Stomach (tissue), 19 donors: ENCODE measurements at places on chromosomes 7 and 10. TPM values are rescaled to one million over a fixed set of nuclear protein-coding genes. Genes with fewer than 3 reads are reported as not detected.

Gene CAMK1D
- 4.7 TPM for total RNA-seq

Gene GPC2
- 1.2 TPM for total RNA-seq

DNA sequence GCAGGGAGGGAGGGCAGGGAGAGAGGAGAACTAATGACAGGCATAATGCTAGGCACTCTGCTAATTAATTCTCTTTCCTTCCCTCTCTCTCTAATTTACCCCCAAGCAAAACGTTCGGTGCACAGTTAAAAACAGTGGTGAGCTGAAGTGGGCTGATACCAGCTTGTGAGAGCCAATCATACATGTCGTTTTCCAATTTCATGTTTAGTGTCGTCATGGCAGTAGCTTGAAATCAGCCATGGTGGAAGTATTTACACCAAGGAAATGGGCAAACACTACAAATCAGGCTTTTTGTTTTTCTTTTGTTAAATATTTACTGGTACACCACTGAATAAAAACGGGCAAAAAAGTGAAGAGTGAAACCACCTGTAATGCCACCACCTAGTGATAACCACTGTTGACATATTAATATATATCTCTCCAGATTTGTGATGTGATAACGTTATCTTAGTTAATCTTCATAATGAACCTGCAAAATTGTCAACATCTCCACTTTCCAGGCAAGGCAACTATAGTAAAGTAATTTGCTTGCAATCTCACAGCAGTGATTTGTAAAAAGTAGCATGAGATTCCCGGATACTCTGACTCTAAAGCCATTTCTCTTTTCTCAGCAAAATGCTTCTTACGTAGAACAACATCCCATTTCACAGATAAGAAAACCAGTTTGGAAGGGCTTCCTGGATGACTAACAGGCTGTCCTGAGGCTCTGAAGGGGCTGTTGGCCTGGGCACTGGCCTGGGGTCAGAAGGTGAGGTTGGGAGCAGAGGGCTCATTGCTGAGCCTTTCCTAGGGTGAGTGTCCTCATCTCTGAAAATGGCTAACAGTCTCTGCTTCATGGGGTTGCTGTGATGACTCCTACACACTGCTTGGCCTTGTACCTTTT is 83.7 kb downstream of the ATXN7L1 start:
- H3K4me1 ChIP-seq = peaks cover 35% of the 10 kb centered on the region
- H3K27me3 ChIP-seq = no peaks in the 10 kb centered on the region
- H3K27ac ChIP-seq = no peak overlapping the region
- H3K4me3 ChIP-seq = no peak overlapping the region

Gene SNX10
- not detected for total RNA-seq

GRCh38 chr10:90337316-90337715 is 520.5 kb downstream of the HTR7 start:
- no peaks in the 10 kb centered on the region for H3K27me3 ChIP-seq
- DNase-seq = no peak
- H3K4me3 ChIP-seq = no peak overlapping the region
- no peak overlapping the region for H3K27ac ChIP-seq
- no peaks in the 10 kb centered on the region for H3K36me3 ChIP-seq

DNA sequence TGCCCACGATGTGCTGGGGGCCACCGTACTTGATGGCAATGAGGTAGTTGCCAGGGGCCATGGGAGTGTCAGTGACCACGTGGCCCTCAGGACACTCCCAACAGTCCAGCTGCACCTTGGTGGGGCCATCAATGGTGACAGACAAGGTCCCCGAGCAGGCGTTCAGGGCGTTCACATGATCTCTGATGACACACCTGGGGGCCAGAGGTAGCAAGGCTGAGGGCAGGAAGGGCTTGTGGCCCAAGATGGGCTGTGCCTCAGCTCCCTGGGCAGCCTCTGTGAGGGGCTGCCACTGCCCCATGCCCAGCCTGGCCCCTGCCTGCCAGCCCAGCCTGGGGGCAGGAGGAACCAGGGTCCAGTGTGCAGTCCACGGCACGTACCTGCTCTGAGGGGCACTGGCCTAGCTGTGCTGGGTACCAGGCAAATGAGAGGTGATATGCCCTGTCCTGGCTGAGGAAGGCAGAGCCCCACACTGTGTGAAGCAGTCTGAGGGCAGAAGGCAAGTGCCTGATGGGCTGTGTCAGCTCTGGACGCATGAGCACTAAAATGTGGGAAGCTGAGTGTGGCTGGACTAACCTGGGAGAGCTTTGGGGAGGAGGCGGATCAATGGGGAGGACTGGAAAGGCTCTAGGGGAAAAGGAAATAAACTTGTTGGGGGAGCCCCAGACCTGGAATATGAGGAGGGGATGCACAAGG is 3.5 kb upstream of the KCP start:
- H3K4me3 ChIP-seq = no peak overlapping the region
- peaks cover 90% of the 10 kb centered on the region for H3K27me3 ChIP-seq
- DNase-seq = peak; percentile 1
- H3K27ac ChIP-seq = no peak overlapping the region
- H3K4me1 ChIP-seq = peaks cover 36% of the 10 kb centered on the region

DNA sequence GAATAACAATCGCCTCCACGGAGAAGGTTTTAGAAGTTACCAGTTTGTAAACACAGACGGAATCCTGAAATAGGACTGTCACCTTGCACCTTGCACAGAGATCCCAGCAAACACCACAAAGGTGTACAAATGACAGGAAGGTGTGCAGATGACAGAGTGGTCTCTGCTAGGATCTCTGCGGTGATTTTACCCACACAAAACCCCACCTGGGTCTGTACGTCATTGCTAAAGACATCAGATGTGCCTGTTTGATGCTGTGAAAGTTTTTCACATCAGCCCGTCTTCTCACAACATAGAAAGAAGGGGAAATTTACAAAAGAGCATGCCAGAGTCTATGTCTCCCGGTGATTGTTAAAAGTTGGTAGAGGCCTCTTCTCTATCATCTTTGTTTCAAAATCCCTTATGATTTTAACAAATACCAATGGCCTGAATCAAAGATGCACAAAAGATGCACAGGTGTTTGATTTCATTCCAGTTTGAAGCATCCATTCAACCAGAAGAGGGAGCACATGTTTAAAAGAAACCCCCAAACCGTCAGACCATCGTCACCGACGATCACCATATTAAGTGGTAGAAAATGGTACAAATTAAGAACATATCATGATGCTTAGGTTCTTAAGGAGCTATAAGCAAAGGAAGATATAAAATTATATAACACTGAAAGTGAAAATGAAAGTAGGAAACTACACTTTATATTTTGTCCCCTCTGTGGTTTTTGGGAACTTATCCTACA is 576.5 kb downstream of the PTPRN2 start:
- DNase-seq = no peak
- H3K4me3 ChIP-seq = no peak overlapping the region
- H3K4me1 ChIP-seq = peaks cover 9% of the 10 kb centered on the region
- H3K27ac ChIP-seq = no peak overlapping the region
- no peaks in the 10 kb centered on the region for H3K27me3 ChIP-seq

- H3K27ac ChIP-seq = no peak overlapping the region
- no peaks in the 10 kb centered on the region for H3K36me3 ChIP-seq
- H3K4me3 ChIP-seq = no peak overlapping the region
- H3K27me3 ChIP-seq = no peaks in the 10 kb centered on the region
Measured at GRCh38 chr7:131355917-131356777, 28.5 kb downstream of the MKLN1 start.

- no peaks in the 10 kb centered on the region for H3K4me1 ChIP-seq
- H3K27me3 ChIP-seq = no peaks in the 10 kb centered on the region
- H3K36me3 ChIP-seq = no peaks in the 10 kb centered on the region
- no peak overlapping the region for H3K27ac ChIP-seq
- DNase-seq = no peak
Measured at GRCh38 chr7:133703547-133703946, 423.6 kb upstream of the LRGUK start.

- no peak overlapping the region for H3K27ac ChIP-seq
- no peak for DNase-seq
- no peaks in the 10 kb centered on the region for H3K36me3 ChIP-seq
- no peaks in the 10 kb centered on the region for H3K27me3 ChIP-seq
- H3K4me3 ChIP-seq = no peak overlapping the region
Measured at GRCh38 chr10:119644205-119644814, 6.9 kb upstream of the BAG3 start.

DNA sequence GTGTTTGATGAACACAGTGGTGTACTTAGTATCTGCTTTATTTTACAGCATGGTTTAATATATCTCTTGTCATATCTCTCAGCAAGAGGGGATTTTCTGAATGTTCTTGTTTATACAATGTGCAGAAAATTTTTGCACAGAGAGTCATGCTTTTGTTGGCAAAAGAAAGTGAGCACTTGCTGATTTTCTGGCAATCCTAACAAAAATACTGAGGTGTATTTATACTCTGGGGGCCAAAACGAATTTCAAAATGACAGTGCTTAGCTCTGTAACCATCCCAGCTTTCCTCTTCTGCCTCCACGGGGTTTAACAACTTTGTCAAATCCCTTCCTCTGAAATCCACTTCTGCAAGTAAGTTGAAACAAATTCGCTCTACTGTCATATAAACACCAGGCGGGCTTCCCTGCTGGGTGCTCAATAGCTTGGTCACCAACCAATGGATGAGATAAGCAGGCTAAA is 169.2 kb downstream of the NOC3L start:
- H3K4me3 ChIP-seq = no peak overlapping the region
- no peak for DNase-seq
- H3K27me3 ChIP-seq = no peaks in the 10 kb centered on the region
- H3K27ac ChIP-seq = peak overlapping the region; percentile 23
- peaks cover 35% of the 10 kb centered on the region for H3K4me1 ChIP-seq

Gene ASAH2
- total RNA-seq = 3.5 TPM

Gene TLL2
- 0.55 TPM for total RNA-seq

Gene ARMC3
- not detected for total RNA-seq

GRCh38 chr10:115956225-115957011 is 316.6 kb downstream of the GFRA1 start:
- H3K36me3 ChIP-seq = no peaks in the 10 kb centered on the region
- H3K4me1 ChIP-seq = peaks cover 6% of the 10 kb centered on the region
- no peak for DNase-seq
- H3K27me3 ChIP-seq = no peaks in the 10 kb centered on the region
- no peak overlapping the region for H3K4me3 ChIP-seq

DNA sequence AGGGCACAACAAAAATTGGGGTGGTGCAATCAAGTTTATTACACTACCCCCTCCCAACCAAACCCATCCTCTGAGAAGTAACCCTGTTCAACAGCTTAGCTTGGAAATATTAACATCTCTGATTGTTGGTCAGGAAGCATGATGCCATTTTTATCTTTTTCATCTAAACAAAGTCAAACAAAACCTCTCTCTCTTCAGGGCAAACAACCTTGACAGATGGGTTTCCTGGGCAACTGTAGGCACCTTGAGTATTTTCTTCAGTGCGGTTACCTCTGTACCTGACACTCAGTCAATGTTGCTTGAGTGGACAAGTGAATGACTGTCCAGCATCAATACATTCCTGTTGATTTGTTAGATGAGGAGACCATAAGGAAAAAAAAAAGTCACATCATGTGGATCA is 183.6 kb downstream of the NRP1 start:
- H3K27me3 ChIP-seq = no peaks in the 10 kb centered on the region
- peaks cover 6% of the 10 kb centered on the region for H3K4me1 ChIP-seq
- no peak overlapping the region for H3K27ac ChIP-seq

DNA sequence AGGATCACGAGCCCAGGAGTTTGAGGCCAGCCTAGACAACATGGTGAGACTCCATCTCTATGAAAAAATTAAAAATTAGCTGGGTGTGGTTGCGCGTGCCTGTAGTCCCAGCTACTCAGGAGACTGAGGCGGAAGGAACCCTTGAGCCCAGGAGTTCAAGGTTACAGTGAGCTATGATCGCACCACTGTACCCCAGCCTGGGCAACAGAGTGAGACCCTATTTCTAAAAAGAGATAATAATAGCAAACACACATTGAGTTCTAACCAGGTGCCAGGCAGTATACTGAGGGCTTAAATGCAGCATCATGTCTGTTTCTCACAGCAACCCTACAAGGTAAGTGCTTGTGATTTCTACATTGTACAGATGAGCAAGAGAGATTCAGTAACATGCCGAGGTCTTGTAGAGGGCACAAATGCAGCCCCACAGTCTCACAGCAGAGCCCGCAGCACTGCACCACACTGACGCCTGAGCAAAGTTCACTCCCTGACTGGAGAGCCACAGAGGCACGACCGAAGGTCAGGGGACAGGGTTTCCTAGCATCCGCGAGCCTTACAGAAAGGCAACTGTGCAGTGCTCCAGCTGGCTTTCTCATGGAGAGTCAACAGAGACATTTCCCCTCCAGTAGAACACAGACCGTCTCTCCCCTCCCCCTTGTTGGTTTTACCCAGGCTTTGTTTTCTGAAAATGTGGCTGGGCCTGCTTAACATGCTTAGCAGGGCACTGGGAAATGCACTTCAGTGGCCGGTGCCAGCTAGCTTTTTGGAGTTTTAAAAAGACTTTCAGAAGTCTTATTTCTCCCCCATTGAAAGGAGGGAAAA is 36.5 kb downstream of the PDSS1 start:
- H3K27me3 ChIP-seq = no peaks in the 10 kb centered on the region
- H3K27ac ChIP-seq = no peak overlapping the region
- DNase-seq = peak; percentile 80

Gene ASB10
- total RNA-seq = not detected

DNA sequence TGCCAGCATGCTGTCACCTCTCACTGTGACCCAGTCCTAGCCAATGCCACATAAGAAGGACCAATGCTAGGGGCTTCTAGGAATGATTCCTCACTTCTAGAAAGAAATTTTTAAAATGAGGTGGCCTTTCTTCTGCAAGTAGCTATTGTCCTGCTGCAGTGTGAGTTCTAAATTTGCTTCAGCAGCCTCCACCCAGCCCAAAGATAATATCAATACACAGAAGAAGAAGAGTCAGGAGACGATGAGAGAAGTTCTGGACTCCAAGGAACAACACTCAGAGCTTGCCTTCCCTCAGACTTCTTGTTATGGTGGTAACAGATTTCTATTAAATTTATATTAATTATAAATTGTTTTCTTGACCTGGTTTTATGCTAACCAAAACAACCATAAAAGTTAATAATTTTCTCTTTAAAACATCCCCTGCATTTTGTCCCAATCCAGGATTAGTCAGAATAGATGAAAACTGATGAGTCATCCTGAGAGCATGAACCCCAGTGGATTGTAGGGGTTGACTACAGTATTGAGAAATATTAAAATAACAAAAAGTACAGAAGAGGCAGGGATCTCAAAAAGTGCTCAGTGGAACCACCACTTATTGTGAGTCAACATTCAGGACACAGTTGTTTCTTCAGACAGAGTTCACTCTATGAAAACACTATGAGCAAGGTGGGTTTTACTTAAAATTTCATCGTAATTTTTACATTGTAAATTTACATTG is 29.6 kb upstream of the AKR1C2 start:
- H3K4me3 ChIP-seq = no peak overlapping the region
- H3K27me3 ChIP-seq = no peaks in the 10 kb centered on the region
- H3K4me1 ChIP-seq = no peaks in the 10 kb centered on the region
- DNase-seq = no peak
- no peak overlapping the region for H3K27ac ChIP-seq
